ENCODE measurements at places on chromosomes 12 and 14.
A peak's percentile ranks its signal among the peaks of the same experiment; 100 is the strongest.

- DNase-seq = no peak
Observed at GRCh38 chr14:21543521-21543960, 17.4 kb upstream of the SALL2 start.

- no peak for DNase-seq
Observed at GRCh38 chr14:104665114-104665656, 24.2 kb upstream of the INF2 start.

DNA sequence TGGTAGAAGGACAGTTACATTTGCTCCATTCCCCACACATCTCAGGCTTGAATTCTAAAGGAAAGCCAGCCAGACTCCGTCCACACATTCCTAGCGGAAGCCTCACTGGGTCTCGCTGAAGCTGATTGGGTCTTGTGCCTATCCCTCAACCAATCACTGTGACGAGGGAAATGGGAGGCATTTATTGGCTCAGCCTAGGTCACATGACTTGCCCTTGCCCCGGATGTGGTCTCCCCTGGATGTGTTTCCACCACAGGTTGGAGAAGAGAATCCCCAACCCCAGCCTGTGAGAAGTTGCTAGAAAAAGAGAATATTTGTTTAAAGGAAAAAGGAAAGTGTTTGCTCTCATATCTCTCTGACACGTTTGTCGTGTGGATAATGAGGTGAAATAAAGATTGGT lies 93.4 kb downstream of the C12orf75 start:
- no peak for DNase-seq

GRCh38 chr12:111298582-111299436 lies 70.1 kb downstream of the PHETA1 start:
- peak; percentile 59 for DNase-seq

DNA sequence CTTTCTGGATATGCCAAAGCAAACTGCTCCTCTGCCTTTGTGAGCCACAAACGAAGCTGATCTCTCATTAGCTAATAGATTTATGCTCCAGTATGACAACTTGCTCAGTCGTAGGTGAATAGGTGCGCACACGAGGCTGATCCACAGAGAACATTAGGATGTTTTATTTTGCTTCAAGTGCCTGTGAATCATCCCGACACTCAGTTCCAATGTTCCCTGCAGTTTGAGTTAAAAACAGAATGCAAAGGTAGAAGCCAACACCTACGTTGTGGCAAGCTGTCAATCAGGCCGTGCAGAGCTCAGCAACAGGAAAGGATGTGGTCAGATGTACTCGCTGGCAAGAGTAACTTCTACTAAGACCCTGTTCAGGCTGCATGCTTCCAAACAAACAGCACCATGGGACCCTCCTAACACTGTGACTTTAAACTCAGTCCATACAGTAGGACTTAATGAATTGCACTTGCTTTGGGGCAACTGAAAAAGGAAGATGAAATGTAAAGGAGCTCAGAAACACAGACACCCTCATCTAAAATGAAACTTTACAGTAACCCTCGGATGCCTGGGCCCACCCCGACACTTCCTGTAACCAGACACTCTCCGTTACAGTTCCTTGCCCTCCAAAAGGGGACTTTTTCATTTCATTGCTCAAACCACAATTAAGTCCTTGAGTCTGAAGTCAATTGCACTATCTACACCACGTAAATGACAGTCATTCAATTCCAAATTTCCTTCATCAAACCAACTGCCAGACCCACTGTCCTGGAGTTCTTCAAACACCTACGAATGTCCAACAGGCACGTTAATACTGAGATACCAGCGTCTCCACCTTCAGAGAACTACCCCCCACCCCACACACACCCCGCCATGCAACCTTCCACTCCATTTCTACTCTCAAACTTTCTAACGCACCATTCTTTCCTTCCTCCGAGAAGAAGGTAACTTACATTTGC lies 1.6 kb downstream of the CCDC88C start:
- DNase-seq = peak; percentile 74

DNA sequence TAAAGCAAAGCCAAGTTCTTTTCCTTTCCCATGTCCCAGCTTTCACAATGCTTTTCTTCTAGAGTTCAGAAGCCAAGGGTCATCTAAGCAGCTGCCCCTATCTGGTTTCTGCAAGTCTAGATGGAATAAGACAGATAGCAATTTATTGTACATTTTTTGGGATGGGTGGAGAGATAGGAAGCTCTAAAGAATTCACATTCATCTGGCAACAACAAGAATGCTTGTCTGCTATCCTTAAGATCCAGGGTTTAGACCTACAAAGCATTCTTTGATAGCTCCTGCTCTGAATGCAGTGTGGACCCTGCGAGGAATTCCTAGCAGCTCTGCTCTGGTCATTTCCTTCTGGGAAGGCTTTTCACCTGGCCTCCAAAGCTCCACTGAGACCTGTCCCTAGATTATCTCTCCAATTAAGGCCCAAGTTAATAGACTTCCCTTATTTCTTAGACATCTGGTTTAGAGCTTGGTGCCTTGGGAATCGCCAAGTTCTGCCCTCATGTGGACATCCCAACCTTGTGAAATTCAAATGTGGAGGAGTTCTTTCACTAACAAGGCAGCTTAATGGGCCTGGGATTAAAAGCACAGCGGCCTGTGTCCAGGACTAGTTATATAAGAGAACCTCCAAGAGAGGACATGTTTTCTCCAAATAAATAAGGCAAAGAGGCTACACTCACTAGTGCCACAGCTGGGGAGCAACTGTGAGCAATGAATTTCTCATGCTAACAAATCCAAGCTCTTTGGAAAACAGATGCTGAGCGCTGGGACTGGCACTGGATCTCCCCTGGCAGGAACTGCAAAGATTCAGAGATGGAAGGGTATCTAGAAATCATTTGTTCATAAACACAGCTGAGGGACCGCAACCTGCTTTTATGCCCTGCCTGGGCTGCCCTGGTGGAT lies 384.5 kb upstream of the DDHD1 start:
- DNase-seq = no peak

GRCh38 chr12:110079477-110080400 lies 31.4 kb upstream of the C12orf76 start:
- peak; percentile 74 for DNase-seq

- no peak for DNase-seq
Observed at GRCh38 chr12:65335021-65335714, 56.7 kb downstream of the MSRB3 start.

DNA sequence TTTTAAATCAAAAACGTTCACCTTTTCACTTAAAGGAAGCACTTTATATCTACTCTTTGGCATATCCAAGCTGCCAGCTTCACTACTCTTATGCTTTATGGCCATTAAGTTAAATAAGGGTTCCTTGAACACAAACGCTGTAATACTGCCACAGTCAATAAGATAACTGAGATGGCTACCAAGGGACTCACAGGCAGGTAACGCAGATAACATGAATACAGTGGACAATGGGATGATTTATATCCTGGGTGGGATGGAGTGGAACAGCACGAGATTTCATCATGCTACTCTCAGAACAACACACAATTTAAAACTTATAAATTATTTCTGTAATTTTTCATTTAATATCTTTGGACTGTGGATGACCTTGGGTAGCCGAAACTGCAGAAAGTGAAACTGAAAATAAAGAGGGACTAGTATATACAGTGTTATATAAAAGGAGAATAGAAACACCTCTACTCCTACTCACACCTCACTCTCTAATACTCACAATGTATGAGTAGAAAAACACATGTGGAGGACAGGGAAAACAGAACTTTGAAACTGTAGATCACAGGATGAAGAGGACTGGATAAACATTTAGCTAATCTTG lies 367.3 kb downstream of the C12orf50 start:
- DNase-seq = no peak

- DNase-seq = no peak
Observed at GRCh38 chr12:88960213-88960878, 380.1 kb upstream of the KITLG start.

DNA sequence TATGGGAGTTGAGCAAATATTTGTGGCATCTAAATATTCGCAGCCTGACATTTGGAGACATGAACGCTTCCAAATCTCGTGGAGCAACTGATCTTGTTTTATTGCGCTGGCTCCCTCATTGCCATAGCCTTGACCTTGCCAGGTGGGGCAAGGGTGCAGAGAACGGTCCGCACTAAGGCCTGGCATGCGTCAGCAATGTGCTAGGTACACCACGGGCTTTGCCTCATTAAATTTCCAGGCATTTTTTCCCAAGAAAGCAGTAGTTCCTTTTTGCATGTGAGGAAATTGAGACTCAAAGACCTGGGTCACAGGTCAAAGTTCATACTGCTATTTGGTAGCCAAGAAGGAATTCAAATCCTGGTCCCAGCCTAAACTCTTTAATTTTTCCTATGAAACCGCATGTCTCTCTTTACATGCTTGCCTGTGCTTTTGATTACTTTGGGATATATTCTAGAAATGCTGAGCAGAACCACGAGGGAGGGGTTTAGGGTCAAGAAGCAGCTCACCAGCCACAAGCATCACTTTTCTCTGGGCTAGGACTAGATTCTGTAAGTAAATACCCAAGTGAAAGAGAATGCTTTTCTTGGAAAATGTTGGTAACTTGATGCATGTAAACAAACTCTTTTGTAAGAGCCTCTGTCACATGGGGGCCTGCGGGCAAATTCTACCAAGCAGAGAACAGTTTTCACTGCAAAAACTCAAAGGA lies 891.6 kb downstream of the VRK1 start:
- no peak for DNase-seq

DNA sequence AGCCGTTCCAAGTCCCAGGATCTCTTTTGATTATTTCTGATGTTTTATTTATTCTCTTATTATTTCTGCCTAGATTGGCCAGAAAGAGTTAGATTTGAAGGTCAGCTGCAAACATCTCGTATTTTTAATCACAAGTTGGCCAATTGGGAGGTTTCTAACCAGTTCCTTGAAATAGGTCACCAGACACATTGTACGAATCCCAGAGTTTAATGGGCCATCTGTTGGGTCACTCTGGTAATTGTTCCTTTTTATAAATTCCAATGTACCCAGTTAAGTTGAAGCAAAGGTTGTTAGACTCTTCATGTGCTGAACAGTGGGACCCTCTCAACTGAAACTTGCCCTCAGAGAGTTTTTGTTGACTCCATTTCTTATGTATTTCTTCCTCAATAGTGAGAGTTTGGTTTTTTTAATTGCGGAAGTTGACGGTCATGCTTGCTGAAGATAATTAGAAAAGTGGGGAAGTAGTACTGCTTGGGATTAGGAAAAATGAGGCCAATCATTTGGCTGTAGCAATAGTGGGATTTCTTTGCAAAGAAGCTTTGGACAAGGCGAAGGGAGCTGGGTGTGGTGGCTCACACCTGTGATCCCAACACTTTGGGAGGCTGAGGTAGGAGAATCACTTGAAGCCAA lies 382.7 kb upstream of the RGS6 start:
- DNase-seq = no peak

DNA sequence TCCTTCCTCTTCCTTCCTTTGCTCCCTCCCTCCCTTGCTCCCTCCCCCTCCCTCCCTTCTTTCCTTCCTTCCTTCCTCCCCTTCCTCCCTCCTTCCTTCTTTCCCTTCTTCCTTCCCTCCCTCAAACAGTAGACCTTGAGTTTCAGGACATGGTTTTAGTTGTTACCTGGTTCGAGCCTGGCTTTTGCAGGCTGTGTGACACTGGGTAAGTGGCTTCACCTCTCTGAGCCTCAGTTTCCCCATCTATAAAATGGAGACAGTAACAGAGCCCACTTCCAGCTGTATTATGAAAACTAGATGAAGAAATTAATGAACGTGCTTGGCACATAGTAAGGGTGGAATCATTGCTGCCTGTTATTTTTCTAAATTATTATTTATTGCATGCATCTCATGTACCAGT lies 171.0 kb upstream of the LHX5 start:
- DNase-seq = no peak

GRCh38 chr12:1540690-1541089 lies 53.7 kb downstream of the FBXL14 start:
- DNase-seq = no peak

- DNase-seq = no peak
Observed at GRCh38 chr12:25320123-25321006, 69.6 kb upstream of the KRAS start.

DNA sequence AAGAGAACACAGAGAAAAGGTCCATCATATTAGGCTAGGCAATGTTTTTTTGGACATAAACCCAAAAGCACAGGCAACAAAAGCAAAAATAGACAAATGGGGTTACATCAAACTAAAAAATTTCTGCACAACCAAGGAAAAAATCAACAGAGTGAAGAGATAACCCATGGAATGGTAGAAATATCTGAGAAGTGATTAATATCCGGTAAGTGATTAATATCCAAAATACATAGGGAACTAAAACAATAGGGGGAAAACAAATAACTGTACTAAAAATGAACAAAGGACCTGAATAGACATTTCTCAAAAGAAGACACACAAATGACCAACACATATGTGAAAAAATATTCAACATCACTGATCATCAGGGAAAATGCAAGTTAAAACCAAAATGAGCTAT lies 4.3 kb downstream of the STYK1 start:
- DNase-seq = no peak

- peak; percentile 10 for DNase-seq
Observed at GRCh38 chr14:20295067-20295466, 10.7 kb downstream of the TTC5 start.

- no peak for DNase-seq
Observed at GRCh38 chr14:93285044-93285443, 47.8 kb downstream of the BTBD7 start.

DNA sequence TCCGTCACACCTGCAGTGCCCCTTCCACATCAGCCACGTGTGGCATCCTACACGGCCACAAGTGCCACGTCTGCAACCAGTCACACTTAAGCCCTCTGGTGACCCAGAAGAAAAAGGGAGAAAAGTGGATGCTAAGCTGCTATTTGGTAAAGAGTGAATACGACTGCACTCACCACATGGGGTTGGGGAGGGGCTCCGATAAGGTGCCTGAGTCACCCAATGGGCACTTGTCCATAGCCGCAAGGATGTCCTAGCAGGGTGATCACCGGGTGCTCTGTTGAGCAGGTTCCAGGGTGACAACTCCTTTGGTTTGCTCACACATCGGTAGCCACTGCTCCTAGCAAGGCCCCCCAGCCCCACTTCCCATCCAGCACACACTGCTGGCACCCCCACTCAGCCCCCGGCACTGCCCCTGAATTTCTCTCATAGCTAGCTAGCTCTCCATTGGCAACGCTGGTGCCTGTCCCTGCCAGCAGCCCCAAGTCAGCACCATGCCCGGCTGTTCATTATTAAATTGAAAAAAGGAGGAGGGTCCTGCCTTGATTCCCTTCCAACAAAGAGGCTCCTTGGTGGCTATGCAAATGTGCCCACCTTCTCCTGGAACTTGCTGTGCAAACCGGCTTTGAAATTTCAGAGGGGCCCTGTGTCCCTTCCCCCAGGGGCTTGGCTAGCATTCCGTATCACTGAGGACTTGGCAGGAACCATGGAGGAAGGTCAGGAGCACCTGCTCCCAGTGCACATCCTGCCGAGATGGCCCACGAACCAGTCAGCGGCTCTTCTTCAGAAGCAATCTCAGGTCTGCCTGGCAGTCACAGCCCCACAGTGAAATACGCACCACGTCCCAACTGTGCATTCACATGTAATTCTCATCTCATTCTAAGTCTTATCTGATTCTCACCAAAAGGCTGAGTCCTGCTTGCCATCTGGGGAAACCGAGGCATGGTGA lies 227.7 kb upstream of the DIO3 start:
- DNase-seq = no peak

DNA sequence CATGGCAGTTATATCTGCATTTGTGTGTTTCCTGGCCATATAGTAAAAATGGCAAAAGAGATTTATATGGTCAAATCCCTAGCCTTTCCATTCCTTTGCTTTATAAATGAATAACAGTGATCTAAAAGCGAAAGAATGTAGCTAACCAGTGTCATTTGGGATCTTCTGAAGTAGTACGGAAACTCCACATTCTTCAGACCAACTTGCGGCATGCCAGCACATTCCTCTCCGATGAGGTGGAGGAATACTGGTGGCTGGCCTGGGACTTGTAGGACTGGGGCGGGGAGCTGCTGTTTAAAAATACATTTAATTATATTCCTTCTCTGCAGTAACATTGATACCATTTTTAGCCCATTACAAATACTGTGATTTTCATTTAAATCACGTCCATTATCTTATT lies 85.3 kb downstream of the SAMD4A start:
- no peak for DNase-seq

Data from activated naive CD8-positive, alpha-beta T cell treated with anti-CD3 and anti-CD28 coated beads for 36 hours (primary cell).